ENCODE measurements at places on chromosomes 13 and 19. TPM values are rescaled to one million over a fixed set of nuclear protein-coding genes. Genes with fewer than 3 reads are reported as not detected.
A peak's percentile ranks its signal among the peaks of the same experiment; 100 is the strongest.

DNA sequence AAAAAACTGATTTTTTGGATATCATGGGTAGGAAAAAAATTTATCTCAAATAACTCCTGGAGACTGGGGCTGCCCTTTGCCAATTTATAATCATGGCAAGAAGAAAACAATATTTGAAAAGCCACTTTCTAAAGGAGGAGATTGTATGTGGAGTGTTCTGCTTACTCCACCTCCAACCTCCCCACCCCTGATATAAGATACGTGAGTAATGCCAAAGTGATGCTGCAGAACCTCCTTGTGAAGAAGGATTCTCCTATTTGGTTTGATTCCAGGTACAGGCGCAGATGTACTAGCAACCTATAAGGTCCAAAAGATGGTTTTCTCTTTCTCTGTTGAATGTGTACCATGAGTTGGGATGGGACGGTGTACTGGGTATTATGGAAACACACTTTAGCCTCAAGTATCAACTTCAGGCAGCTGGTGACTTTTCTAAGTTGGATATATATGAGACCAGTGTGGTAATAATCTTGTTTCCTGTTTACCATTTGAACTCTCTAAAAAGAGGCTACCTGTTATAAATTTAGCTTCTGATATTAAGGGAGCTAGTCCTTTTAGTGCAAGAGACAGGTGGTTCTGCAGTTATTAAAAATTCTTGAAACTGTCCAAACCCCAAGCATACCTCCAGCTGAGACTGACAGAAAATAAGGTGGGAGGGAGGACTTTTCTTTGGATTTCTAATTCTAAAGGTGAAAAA is 724.0 kb upstream of the MIR17HG start:
- no peak overlapping the region for H3K4me3 ChIP-seq
- H3K4me1 ChIP-seq, result no peaks in the 10 kb centered on the region
- DNase-seq, result no peak
- H3K27ac ChIP-seq, result no peak overlapping the region

DNA sequence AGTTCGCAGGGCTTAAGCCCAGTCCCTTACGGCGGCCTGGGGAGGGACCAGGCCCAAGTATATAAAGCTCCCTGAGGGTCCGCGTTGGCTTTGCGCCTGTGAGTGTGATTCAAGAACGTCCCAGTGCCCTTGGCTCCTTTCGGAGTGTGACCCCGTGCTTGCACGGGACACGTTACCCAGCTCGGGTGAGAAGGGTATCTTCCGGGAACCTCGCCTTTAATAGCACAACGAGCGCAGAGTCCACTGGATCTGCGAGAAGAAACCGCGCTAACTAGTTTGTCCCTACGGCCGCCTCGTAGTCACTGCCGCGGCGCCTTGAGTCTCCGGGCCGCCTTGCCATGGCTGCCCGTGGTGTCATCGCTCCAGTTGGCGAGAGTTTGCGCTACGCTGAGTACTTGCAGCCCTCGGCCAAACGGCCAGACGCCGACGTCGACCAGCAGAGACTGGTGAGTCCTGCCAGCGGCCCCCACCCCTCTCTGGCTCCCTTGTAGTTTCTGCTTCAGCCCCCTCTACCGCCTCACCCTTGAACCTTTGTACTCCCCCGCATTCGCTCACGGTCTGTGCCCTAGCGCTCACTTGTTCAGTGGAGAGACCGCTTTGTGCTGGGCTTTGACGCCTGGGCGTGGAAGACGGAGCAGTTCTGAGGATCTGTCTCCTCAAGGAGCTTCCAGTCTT is at the start of gene DNAJC15:
Gene DNAJC15 (plus strand): TSS at position 298 of the 675 bp plus-strand sequence. CDS start 41 bp downstream, at position 339.
- H3K27ac ChIP-seq, result peak within 1 kb of the TSS; percentile 83
- no peaks in the 10 kb centered on the region for H3K27me3 ChIP-seq
- no peaks in the 10 kb centered on the region for H3K36me3 ChIP-seq
- peak; percentile 89 for DNase-seq
- H3K4me1 ChIP-seq, result no peaks in the 10 kb centered on the region

DNA sequence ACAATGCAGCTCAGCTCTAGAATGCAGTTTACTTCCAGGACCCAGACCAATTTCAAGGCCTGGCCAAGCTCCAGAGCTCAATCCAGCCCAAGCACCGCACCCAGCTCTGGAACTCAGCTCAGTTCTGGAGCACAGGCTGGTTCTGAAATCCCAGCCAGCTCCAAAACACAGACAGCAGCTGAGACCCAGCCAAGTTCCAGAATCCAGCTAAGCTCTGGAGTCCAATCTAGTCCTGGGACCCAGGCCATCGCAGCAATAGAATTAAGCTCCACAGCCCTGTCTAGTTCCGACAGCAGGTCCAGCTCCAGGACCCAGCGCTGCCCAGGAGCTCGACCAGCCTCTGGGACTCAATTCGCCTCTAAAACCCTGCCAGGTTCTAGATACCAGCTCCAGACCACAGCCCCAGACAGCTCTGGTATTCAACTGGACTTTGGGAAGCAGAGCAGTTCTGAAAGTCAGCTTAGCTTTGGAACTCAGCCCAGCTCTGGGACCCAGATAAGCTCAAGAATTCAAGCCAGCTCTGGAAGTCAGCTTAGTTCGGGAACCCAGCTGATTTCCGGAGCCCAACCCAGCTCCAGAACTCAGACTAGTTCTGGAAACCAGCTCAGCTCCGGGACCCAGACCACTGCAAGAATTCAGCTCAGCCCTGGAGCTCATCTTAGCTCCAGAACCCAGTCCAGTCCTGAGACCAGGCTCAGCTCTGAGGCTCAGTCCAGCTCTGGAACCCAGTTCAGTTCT is 6.8 kb downstream of the GIPC3 start:
- H3K27me3 ChIP-seq, result no peaks in the 10 kb centered on the region
- no peak overlapping the region for H3K27ac ChIP-seq
- H3K36me3 ChIP-seq, result no peaks in the 10 kb centered on the region
- no peaks in the 10 kb centered on the region for H3K4me1 ChIP-seq
- H3K4me3 ChIP-seq, result no peak overlapping the region

- H3K36me3 ChIP-seq, result no peaks in the 10 kb centered on the region
- peak overlapping the region; percentile 47 for H3K4me3 ChIP-seq
- H3K27me3 ChIP-seq, result no peaks in the 10 kb centered on the region
- no peak overlapping the region for H3K27ac ChIP-seq
- no peak for DNase-seq
Measured at GRCh38 chr19:4635754-4636116, 3.6 kb upstream of the TNFAIP8L1 start.

DNA sequence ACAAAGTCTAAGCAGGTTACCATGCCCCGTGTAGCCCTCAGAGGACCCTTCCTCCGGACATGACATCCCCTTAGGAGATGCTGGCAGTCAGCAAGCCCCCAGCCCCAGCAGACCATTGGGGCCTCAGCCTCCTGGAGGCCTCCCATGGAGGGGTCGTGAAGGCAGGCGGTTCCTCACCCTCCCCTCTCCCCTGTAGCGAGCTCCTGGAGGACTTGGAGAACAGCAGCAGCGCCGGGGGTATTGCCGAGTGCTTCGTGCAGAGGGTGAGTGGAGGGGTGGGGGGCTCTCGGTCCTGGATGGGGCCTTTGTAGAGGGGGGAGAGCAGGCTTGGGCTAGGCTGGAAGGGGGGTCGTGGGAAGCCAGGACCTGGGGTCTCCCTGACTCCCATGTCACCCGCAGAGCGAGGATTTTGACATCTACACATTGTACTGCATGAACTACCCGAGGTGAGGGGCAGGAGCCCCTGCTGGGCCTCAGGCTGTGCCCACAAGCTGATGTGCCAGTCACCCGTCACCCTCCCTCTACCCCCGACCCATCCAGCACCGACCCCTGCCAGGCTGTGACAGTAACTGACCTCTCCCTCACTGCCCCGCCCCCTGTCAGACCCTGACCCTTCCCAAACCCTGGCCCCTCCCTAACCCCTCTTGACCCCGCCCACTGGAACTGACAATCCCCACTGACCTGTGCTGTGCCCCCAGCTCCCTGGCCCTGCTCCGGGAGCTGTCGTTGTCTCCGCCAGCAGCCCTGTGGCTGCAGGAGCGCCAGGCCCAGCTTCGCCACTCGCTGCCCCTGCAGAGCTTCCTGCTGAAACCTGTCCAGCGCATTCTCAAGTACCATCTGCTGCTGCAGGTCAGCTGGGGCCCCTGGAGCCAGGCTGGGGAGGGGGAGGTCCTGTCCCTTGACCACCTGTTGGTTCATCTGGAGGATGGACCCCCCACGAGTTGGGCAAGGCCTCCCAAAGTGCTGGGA is 4.0 kb downstream of the PLEKHG2 start:
- H3K4me3 ChIP-seq, result peak overlapping the region; percentile 98
- peaks cover 7% of the 10 kb centered on the region for H3K4me1 ChIP-seq
- H3K36me3 ChIP-seq, result peaks cover 12% of the 10 kb centered on the region
- H3K27me3 ChIP-seq, result no peaks in the 10 kb centered on the region
- no peak overlapping the region for H3K27ac ChIP-seq
- no peak for DNase-seq

DNA sequence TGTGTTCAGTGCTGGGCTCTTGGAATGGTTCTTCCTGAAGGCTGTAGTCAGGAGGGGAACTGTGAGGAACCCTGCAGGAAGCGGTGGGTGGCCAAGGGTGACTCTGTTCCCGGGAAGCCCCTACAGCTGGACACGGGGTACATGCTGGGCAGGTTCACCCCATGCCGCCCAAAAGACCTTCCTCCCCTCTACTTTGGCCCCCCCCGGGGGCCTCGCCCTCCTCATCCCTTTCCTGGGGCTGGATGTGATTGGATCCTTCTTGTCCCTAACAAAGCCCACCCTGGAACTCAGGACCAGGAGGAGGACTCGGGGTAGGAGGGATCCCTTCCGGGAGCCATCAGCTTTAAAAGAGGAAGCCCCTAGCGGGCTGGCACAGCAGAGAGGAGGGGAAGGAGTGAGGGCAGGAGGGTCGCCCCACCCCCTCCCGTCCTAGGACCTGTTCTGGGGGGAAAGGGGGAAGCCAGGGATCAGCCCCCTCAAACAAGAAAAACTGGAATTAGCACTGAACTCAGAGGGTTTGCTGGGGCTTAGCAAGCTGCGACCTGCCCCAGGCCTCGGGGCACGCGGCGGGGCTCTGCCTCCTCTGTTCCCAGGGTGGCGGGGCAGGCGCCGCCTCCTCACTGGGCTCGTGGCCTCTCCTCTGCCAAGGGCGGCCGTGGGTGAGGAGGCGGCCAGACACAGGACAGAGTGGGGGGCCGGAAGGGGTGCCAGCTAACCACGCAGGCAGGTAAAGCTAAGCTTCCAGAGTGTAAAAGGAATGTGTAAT is 4.0 kb downstream of the CEBPA start:
- H3K4me3 ChIP-seq, result no peak overlapping the region
- H3K27me3 ChIP-seq, result peaks cover 26% of the 10 kb centered on the region
- H3K27ac ChIP-seq, result no peak overlapping the region
- no peaks in the 10 kb centered on the region for H3K4me1 ChIP-seq
- DNase-seq, result no peak

DNA sequence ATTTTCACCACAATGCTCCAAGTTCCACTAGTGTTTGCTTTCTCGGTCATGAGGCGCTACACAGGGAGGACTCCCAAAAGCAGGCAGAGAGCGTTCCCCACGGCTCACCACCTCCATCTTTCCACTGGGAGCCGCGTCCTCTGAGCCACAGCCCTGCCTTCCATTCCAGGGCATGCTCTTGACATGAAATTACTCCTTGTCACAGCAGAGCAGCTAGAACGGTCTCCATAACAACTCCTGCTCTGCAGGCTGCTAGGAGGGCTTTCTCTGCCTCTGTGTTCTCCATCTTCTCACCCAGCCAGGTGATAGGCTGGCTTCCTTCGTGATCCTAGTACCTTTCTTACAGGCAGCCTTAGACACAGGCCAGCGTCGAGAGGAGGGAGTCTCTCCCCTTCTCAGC is 171.8 kb upstream of the UBL3 start:
- H3K36me3 ChIP-seq, result no peaks in the 10 kb centered on the region
- no peak overlapping the region for H3K4me3 ChIP-seq
- H3K27me3 ChIP-seq, result no peaks in the 10 kb centered on the region
- no peak for DNase-seq

The CLPTM1 gene
- total RNA-seq, result 46.7 TPM

DNA sequence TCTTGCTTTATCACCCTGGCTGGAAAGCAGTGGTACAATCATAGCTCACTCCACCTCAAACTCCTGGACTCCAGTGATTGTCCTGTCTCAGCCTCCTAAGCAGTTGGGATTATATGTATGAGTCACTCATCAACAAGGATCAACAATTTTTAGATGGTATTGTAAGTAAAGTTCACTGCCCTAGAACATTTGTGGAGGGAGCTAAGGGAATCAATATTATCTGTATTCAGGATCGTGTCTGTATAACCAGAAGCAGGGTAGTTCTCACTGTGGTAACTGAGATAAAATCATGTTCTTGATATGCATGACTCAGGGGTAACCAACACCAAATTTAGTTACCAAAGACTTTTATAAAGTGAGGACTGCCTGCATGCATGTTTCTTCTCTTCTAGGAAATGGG is 27.0 kb downstream of the ZMYM5 start:
- H3K4me1 ChIP-seq, result peaks cover 2% of the 10 kb centered on the region
- no peaks in the 10 kb centered on the region for H3K27me3 ChIP-seq
- H3K27ac ChIP-seq, result no peak overlapping the region
- H3K4me3 ChIP-seq, result no peak overlapping the region

DNA sequence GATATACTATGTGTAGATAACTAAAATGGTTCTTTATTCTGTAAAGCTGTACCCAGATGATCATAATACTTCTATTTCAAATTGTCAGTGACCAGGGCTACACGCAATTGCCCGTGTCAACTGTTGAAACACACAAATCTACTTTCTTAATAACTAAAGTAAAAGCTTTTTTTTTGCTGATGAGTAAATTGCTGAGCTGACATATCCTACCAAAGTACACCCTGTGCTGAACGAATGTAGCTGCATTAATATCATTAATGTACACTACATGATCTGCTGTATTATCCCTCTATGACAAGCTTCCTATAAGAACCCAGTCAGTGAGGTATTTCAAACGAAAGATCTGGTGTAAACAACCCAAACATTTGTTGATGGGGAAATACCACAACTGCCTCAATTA is 827.2 kb upstream of the ATXN8OS start:
- H3K27me3 ChIP-seq, result no peaks in the 10 kb centered on the region
- H3K27ac ChIP-seq, result no peak overlapping the region
- DNase-seq, result no peak
- H3K4me3 ChIP-seq, result no peak overlapping the region
- no peaks in the 10 kb centered on the region for H3K4me1 ChIP-seq

Data from fibroblast of lung (primary cell).